ENCODE measurements at places on chromosomes 4 and X.

GRCh38 chr4:174053895-174054294, 229.6 kb downstream of the FBXO8 start:
- DNase-seq = no peak

DNA sequence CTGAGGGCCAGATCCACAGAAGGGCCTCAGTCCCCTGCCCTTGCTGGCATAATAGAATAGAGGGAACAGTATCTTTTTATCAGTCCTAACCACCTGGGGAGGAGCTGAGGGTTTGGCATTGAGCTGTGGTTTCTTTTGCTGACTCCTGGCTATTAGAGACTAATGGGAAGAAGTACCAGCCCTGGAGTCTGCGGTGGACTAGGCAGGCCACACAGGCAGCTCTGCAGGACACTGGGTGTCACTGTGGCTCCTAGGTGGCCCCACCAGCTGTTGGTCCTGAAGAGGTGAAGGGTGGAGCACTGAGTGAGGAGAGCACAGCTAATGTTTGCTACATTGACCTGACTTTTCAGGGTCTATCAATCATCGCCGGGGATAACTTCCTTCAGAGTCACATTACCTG, 52.8 kb upstream of the GPC4 start:
- DNase-seq = no peak

- no peak for DNase-seq
These were observed 5.3 kb upstream of the OTC start for GRCh38 chrX:38347136-38347535.

DNA sequence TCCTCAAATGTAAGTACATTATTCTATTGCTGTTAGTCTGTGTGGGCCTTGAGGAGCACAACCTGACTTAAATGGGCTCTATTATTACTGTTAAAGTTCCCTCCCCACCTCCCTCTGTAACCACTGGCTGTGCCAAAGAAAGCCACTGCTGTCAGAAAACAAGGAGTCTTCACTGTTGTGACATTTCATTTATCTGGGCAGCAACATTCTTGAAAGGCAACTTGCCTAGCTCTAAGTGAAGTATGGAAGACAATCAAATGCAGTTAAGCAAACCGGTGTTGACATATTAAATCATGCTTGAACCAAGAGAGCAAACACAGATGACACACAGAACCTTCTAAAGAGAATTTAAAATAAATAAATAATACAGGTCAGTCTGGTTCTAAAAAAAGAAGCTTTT, 81.0 kb downstream of the EPHA5 start:
- DNase-seq = peak; percentile 52

GRCh38 chr4:55458164-55458563, 62.4 kb downstream of the TMEM165 start:
- no peak for DNase-seq

DNA sequence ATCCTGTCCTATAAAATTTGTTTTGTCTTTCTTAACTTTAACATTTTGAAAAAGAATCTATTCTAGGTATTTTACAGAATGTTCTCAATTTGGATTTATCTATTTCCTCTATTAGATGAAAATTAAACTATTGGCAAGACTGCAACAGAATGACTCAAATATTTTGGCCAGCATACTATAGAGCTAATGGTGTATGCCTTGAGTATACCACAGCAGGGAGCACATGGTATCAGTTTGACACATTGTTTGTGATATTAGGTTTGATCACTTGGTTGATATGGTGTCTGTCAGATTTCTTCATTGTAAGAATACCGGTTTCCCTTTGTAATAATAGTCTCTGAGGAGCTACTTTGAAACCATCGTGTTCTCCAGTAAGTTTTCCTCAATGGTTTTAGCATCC, 87.8 kb upstream of the NPNT start:
- no peak for DNase-seq

- no peak for DNase-seq
These were observed 43.1 kb downstream of the SYNPO2 start for GRCh38 chr4:118931786-118932185.

DNA sequence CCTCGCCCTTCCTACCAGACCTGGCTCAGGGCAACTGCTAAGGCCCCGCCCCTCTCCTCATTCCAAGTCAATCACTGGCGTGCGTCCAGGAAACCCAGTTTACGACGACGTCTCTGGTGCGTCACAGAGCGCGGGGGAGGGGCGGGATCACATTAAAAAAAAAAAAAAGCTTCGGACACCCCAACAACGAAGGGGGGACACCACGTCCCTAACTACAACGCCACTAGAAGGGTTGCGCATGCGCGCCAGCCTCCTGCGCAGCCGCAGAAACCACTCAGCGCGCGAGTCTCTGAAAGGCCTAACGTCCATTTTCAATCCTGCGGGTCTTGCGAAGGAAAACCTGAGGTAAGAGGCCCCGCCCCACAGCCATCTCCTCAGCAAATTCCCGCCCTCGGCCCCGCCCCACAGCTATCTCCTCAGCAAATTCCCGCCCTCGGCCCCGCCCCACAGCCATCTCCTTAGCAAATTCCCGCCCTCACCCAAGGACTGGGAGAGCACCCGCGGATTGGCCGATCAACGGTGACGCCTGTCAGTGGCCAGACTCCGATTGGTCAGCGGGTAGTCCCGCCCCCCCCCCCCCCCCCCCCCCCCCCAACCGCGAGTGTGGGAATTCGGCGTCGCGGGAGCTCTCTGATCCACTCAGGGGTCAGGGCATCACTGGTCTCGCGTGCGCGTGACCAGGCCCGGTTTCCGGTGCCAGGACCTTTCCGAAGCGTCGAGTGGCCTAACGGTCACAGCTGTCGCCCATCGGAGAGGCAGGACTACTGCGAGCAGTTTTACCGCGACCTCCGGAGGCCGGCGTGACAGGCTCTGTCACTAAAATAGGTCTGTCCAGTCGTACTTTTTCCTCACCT, at the start of gene SCML1:
Gene SCML1, plus strand, starts transcription at position 638 of the 854 bp plus-strand sequence. CDS start 6,694 bp downstream, outside the sequence.
- DNase-seq = peak; percentile 99

- no peak for DNase-seq
These were observed 8.6 kb upstream of the TKTL2 start for GRCh38 chr4:163482190-163482589.

DNA sequence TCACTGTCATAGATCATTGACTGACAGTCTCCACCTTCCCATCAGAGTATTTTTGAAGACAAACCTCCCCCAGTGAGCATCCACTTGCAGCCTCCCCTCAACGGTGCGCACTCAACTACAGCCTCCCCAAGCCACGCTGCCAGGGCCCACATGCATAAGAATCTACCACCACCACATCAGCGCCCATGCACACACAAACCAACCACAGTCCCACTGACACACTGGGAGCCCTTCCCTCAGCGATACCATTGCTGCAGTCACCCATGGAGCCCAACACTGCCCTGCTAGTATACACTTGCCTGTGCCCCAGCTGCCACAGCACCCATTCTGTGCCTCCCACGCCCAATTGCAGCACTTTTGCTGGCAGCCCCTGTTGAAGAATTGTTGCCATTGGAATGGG, 132.9 kb downstream of the CHM start:
- DNase-seq = no peak

DNA sequence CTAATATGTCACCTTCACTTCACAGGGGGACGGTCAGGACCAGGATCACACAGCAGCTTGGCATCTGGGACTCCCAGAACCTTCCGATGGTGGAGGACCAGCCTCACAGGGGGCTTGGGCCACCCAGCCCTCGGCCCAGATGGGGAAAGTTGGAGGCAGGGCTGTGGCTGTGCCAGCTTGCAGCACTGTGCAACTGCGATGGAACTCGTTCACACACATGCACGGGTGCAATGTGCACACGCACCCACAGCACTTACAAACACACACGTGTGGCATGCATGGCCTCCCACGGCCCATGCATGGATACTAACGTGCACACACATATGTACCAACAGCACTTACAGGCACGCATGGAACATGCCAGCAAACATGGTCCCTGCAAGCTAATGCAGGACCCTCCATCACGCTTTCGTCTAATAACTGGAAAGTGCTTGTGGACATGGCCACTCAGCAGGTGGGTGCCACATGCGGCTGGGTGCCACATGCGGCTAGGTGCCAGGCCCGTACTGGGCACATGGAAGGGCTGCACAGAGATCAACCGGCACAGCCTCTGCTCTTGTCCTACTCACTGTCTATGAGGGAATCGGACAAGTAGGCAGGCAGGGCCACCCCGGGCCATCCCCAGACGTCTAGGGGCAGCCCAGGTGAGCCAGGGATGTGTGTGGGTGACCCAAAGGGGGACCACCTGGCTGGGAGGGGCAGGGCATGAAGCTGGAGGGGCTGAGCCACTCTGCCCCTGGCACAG, 63.2 kb downstream of the ADRA2C start:
- DNase-seq = no peak

DNA sequence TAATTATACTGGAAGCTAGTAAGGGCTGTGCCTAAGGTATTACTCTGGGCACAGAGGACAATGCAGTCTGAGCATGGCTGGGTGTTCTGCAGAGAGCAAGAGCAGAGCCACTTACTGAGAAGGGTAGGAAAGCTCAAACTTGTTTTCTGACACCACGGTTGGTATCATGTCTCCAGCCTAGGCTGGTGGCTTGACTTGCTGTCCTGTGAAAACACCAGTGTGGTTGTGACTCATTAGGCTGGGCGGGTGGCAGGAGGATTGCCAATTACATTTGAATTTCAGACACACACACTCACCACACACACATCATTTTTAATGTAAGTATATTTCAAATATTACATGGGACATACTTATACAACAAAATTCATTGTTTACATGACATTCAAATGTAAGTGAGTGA, 19.7 kb upstream of the MTM1 start:
- no peak for DNase-seq

DNA sequence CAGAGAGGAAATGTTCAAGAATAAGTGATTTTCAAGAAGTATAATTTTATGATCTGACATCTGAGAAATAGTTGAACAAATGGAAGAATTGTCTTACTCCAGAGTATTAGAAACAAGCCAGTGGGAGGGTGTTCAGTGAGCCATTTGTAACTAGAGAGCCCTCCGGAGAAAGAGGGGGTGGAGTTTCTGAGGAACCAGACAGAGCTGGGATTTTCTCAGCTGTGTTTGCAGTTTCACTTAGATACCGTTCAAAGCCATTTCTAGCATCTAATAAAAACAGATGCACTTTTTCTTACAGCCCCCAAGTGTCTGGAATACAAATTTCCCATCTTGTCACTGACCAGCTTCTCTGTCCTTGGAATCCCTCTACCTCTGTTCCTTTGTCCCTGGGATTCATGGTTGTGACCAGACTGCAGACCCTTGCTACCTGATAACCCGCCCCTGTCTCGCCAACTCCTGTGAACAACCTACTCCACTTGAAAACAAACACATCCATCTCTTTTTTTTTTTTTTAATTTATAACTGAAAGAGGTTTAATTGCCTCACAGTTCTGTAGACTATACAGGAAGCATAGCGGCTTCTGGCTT, 132.8 kb upstream of the KLF3 start:
- DNase-seq = peak; percentile 20

DNA sequence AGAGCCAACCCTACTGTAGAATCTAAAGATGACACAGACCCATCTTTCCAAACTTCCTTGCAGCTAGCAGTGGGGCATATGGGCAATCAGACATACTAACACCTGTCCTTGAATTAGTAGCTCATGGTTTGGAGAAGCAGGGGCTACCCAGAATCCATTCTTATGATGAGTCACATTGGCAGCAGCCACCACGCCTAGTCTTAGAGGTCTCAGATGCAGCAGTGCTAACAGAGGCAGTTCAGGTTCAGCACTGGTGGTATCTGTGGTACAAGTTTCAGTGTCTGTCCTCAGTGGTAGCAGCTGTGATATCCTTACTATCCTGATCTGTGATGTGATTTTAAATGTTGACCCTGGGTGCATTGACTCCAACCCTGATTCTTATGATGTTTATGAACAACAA, 68.1 kb downstream of the FRMPD4 start:
- no peak for DNase-seq

DNA sequence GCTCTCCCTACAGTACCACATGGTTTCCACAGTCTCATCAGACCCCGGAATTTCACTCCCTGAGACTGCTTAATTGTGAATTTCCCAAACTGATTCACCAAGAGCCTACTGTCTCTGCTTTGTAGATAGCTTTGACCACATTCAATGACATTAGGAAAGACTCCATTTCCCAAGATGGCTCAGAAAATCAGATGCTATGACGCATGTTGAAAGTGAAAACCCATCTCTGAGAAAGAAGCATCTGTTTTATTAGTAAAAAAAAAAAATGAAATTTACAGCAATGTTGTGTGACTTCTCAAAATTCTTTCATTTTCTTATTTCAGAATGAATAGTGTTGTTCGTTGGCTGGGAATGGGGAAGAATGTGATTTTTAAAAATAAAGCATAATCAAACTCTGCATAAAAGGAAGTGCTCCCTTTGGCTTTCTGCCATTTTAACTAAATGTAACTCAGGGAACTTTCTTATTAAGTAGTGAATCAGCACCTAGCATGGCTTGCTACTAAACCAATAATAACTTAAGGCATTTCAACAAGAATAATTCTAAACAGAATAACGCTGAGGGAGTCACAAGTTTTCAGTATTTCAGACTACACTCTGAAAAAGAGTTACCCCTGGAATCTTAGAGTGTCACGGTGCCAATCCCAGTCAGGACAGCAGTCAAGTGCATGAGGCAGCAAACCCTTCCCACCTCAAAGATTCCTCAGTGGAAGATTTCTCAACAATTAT, 97.4 kb upstream of the MYOZ2 start:
- DNase-seq = no peak

DNA sequence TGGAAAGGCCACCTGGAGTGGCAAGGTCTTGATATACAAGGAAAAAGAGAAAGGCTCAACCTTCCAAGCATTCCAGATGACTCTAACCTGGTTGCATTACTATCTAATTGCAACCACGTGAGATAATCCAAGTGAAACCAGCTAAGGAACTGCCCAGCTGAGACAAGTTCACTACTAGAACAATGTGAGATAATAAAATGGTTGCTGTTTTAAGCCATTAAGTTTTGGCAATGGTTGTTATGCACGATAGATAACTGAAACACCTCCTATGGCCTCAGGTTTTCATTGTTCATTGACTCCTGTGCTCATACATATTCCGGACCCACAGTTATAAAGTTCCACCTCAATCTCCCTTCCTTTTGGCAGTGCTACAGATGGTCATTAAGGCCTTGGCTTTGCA, 9.2 kb upstream of the CXorf66 start:
- DNase-seq = no peak

GRCh38 chr4:74315376-74315775, 7.1 kb downstream of the EPGN start:
- DNase-seq = no peak

- DNase-seq = no peak
These were observed 22.7 kb downstream of the ARMCX4 start for GRCh38 chrX:101507986-101508385.

GRCh38 chr4:181046809-181047208, 1196.4 kb upstream of the TENM3 start:
- no peak for DNase-seq

- DNase-seq = no peak
These were observed 115.8 kb downstream of the NAA11 start for GRCh38 chr4:79209822-79210635.

DNA sequence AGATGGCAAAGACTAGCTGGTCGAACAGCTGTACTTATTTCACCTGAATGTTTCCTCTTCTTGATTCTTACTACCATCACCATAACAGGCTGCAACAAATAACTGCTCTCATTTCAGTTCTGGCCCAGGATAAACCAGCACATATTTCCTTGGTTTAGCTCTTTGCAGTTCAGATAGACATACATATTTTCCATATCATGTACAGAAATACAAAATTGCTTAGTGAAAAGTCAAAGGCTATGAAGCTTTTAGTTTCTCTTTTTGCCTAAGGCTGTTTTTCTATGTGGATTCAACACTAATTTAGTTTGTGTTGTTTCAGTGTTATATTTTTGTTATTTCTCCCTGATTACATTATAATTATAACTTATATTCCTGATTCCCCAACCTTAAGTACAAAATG, 103.6 kb upstream of the BMP3 start:
- DNase-seq = no peak
